Stimulated activated CD8-positive, alpha-beta memory T cell treated with anti-CD3 and anti-CD28 coated beads, Interleukin-7, amount 100 ng/mL, for 48 hours (primary cell): ENCODE measurements at places on chromosomes 1 and 21.

GRCh38 chr1:178142806-178143205 is 48.9 kb downstream of the RASAL2 start:
- DNase-seq = no peak

- DNase-seq = no peak
Observed at GRCh38 chr1:21232044-21232443, 55.3 kb upstream of the EIF4G3 start.

GRCh38 chr1:110213143-110213540 is 3.0 kb downstream of the KCNC4 start:
- no peak for DNase-seq

DNA sequence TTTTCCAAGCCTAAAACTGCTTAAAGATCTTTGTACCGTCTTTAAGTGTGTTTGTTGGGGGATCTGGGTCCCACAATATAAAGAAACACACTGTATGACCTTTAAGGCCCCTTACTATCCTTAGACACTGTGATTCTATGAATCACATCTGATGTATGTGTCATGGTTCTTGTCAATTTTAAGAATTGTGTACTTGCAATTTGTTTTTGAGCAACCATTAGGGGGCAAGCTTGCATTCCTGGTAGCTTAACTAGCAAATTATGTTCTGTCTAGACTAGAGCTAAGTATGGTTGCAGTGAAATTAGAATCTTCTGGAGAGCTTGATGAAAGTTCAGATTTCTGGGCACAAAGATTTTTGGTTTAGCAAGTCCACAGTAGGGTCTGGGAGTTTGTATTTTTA is 219.5 kb downstream of the TPR start:
- DNase-seq = no peak

GRCh38 chr1:112549590-112549989 is 40.8 kb downstream of the WNT2B start:
- DNase-seq = no peak

DNA sequence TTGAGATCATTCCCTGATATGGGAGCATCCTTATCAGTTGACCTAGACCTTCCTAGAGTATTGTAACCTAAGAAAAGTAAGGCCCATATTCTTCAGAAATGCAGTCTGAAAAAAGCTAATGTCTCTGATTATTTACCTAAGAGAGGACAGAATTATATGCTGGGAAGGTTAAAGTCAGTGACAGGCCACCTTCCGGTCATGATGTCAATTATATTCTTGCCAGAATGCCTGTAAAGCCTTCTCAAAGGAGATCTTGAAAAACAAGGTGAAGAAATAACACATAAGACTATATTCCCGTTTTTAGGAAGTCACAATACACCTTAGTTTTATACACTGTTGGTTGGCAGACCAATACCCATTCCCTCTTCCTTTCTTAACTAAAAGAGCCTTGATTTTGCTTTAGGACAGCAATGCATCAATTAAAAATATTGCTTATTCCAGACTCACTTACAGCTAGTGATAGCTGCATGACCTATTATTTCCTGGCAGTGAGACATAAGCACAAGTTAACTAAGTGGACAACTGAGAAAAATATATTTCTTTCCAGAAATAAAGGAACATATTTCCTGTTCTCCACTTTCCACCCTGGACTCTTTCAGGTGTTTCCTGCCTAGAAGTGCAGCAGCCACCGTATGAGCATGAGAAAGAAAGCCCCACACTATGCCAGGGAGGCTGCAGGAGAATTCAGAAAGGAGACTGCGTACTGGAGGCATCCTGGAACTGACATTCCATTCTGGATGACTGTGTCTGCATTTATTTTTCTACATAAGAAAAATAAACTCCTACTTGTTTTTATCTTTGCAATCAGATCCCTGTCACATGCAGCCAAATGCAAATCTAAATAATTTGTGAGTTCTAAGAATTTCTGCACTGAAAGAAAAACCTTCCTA is 332.9 kb upstream of the PTBP2 start:
- DNase-seq = no peak

DNA sequence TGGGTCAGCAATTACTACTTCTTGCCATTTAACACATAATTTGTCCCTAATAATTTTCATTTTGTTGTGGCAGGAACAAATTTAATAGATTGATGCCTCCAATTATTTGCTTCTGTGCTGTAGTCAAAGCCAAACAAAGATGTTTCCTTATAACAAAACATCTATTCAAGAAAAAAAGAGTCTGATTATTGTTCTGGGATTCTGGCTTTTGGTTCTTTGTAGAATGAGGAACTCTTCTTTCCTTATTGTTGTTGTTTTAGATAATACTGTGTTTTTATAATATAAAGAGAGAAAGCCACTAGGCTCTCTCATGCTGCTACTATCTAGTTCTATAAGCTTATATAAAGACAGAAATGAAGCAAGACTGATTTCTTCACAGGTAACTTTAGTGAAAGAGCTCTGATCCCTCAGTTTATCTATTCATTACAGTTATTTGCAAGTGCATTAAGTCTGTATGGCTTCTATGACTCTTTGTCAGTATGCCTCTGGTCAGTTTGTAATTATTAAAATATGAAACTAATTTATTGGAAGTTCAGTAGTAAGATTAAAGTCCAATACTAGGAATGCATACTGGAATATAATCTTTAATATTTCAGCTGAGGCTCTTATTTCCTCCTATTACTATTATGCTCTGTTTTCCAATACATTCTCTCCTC is 37.4 kb downstream of the PRKACB start:
- DNase-seq = no peak

GRCh38 chr1:246878551-246878950 is 53.2 kb downstream of the AHCTF1 start:
- no peak for DNase-seq

DNA sequence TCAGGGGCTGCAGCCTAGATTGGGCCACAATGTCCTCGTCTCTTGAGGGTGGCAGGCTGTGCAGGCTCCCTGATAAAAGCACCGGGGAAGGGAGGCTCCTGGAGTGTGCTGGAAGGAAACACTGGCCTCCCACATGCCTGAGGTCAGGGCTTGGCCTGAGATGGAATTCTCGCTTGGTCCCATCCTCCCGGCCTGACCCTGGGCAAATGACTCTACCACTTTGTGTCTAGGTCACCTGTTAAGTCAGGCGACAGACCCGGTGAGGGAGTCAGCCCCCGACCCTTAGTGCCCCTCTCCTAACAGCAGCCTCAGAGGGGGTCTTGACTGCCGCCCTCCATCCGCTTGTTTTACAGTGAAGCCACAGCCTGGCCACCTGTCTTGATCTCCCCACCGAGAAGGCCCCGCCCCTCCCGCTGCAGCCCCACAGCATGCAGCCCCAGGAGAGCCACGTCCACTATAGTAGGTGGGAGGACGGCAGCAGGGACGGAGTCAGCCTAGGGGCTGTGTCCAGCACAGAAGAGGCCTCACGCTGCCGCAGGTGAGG is 2.5 kb downstream of the SMIM1 start:
- no peak for DNase-seq

- DNase-seq = no peak
Observed at GRCh38 chr1:234732671-234733390, 122.9 kb upstream of the IRF2BP2 start.

- no peak for DNase-seq
Observed at GRCh38 chr1:159056069-159056698, 20.4 kb downstream of the AIM2 start.

- DNase-seq = no peak
Observed at GRCh38 chr1:151562661-151563060, 22.6 kb downstream of the TUFT1 start.

GRCh38 chr21:45859041-45859761 is 122.4 kb upstream of the COL6A1 start:
- DNase-seq = no peak

DNA sequence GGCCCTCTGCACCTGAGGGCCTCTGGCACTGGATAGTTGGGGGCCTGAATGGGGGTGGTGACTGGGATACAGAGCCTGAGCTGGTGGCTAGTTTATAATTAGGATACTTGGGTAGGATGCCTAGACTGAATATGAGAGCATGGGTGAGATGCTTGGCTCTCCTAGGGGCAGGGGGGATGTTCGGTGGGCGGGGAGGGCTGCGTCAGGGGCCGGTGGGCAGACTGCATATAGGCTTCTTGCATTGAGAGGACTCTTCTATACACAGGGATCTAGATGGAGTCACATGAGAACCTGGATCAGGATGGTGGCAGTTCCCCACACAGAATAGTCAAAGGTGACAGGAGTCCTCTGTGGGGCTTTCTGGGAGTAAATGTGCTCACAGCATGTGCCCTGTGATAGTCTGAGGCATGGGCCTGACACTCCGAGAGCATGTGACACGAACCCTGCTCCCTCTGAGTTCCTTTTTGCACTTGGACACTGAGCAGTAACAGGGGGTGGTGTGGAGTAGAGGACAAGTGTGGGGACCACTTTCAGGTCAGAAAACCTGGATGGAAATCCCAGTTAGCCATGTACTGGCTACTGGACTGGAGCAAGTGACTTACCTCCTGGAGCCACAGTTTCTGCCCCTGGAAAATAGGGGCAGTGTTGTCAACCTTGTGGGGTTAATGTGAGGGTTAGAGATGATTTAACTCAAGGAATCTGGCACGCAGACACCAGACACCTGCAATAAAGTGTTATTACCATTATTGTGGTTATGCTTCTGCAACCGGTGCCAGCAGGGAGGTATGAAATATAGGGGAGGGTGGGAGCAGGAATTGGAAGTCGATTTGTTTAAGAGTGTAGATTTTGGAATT is 2.2 kb downstream of the MAP7D1 start:
- no peak for DNase-seq

- no peak for DNase-seq
Observed at GRCh38 chr1:41950820-41951219, 32.1 kb upstream of the HIVEP3 start.

GRCh38 chr21:36452281-36452825 is 27.6 kb downstream of the CLDN14 start:
- no peak for DNase-seq

- DNase-seq = no peak
Observed at GRCh38 chr1:53572065-53572814, 113.0 kb downstream of the DMRTB1 start.

- no peak for DNase-seq
Observed at GRCh38 chr1:37628026-37628556, 6.6 kb downstream of the RSPO1 start.

DNA sequence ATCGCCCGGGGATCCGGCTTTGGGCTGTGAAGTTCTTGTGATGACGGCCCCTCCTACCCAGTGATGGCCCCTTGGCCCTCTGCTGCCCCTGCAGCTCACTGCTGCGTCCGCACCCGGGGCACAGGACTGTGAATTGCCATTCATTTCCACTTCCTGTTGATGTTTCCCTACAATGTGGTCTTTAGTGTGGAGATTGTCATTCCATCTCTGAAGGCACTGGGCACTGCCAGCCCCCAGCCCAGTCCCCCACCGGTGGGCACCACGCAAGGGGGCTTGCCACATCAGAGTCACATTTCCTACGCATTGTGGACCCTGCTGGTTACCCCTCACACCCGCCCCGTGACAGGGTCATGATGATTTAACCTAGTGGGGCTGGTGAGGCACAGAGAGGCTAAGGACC is 2.5 kb upstream of the MX2 start:
- DNase-seq = no peak

DNA sequence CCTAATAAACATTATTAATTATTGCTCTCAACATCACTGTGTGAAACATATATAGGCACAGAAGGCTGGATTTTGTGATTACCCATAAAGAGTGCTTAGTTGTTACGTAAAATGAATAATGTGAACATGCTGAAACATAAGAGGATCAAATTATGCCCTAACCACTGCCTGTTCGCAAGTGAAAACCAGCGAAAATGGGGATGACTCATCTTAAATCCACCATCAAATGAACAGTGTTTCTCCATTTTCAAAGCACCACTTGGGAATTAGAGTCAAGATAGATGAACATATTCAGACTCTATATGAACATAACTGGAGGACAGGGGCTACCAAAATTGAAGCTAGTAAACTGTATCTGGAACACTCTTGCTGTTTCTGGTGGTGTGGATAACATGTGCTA is 386.2 kb downstream of the HHIPL2 start:
- DNase-seq = no peak
